ENCODE measurements at places on chromosomes 2 and 18. TPM values are rescaled to one million over a fixed set of nuclear protein-coding genes. Genes with fewer than 3 reads are reported as not detected.

Gene SLC4A3
- total RNA-seq = 4.0 TPM

Gene SERPINB13
- total RNA-seq = not detected

Gene KRTCAP3
- total RNA-seq = 0.39 TPM

Gene LCT
- 0.03 TPM for total RNA-seq

Gene RAMP1
- 3.7 TPM for total RNA-seq

Gene SCN3A
- total RNA-seq = 0.40 TPM

Gene ZSWIM2
- total RNA-seq = 0.10 TPM

Gene DTNA
- 7.8 TPM for total RNA-seq

Gene THSD7B
- total RNA-seq = 1.4 TPM

Gene LRRC30
- not detected for total RNA-seq

Gene ING5
- 40.1 TPM for total RNA-seq

Gene OLA1
- 79.2 TPM for total RNA-seq

Gene POTEI
- not detected for total RNA-seq

Gene RAD51AP2
- not detected for total RNA-seq

Gene LIMS3
- total RNA-seq = 4.2 TPM

Gene UGT1A6
- not detected for total RNA-seq

Gene PLA2R1
- total RNA-seq = 33.7 TPM

Gene KATNAL2
- 2.2 TPM for total RNA-seq

Gene ARHGAP28
- total RNA-seq = 0.03 TPM

Gene BOLL
- not detected for total RNA-seq

Gene ADAM23
- total RNA-seq = 28.9 TPM

Gene ALK
- total RNA-seq = 0.07 TPM

Gene DSG4
- not detected for total RNA-seq

Gene SGPP2
- not detected for total RNA-seq

Gene SERPINB2
- total RNA-seq = 14.4 TPM

Gene G6PC2
- not detected for total RNA-seq

Gene FHOD3
- total RNA-seq = 7.0 TPM
